ENCODE measurements at places on chromosomes 3 and 15. TPM values are rescaled to one million over a fixed set of nuclear protein-coding genes. Genes with fewer than 3 reads are reported as not detected.

Gene PLA2G4D
- total RNA-seq = not detected

DNA sequence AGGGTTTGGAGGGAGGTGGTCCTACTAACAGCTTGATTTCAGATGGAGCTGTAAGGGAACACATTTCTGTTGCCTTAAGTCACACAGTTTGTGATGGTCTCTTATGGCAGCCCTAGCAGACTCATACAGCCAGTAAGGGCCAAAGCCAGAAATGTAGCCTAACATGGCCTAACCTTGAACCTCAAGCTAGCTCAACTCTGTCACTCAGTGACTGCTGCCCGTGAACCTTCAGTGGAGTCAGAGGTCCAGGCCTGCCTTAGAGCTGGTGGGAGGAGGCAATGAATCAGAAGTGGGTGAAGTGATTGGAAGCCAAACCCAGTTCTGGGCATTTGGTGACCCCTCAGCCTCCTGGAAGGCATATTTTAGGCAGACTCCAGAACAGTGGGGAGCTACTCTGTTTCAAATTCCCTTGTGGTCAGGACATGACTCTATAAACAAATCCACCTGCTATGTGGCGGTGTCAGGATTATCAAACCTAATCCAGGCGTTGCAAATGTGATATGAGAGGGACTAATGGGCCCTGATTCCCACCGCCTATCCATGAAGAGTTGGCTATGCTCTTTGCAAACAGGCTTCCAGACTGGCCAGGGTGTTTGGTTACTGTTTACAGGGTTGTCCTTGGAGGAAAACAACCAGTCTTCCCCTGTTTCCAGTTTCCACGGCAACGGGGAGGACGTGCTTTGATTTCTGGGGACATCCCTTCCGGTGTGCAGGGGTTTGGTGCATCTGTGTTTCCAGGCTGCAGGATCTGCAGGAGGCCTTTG, 105.9 kb upstream of the AGBL1 start:
- DNase-seq = no peak

DNA sequence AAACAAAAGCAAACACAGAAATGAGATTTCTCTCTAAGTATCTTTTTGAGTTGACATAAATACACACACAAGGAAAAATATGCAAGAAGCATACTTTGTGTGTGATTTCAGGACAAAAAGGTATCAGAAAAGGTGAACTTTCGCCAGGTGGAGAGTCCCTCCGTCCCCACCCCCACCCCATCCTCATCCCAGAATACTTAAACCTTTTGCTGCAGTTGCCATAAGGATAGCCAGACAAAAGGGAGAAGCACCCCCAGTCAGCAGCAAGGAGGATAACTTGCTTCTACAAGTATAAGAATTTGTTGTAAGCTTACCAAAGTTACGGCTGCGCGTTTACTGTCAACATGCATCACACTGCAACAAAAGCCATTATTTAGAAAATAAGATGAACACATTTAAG, 10.3 kb downstream of the FOXP1 start:
- no peak for DNase-seq

Gene CCDC39
- total RNA-seq = not detected

Gene ADAMTS7
- 0.14 TPM for total RNA-seq

GRCh38 chr15:44215594-44215993, 20.5 kb upstream of the FRMD5 start:
- DNase-seq = no peak

DNA sequence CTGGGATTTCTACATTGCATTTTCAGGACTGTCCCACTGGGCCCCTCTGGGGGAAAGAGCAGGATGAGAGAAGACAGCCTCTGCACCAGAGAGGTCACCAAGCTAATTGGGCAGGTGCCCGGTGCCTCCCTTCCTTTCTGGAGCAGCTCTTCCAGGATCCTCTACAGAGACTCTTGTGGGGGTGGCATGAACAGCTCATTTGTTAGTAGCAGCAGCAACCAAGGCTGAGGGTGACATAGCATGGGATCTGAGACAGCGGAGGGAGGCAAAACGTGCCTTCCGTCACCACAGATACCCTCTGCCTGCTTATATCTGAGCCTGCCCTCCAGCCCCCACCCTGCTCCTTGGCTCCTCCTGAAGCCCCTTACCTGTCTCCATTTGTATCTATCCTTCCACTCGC, 83.1 kb upstream of the OXTR start:
- DNase-seq = no peak

GRCh38 chr3:107650788-107651187, 128.0 kb downstream of the BBX start:
- no peak for DNase-seq

GRCh38 chr3:78041486-78041885, 1001.6 kb downstream of the ROBO2 start:
- DNase-seq = no peak

GRCh38 chr3:53846851-53847155, 435 bp downstream of the IL17RB start:
- DNase-seq = no peak

GRCh38 chr15:70518201-70519003, 245.0 kb downstream of the UACA start:
- DNase-seq = peak; percentile 22

Gene ASB14
- total RNA-seq = not detected

- DNase-seq = no peak
Measured at GRCh38 chr3:129913618-129914017, 20.1 kb upstream of the TMCC1 start.

GRCh38 chr3:114329823-114330222, 36.0 kb downstream of the TIGIT start:
- no peak for DNase-seq

GRCh38 chr3:29189328-29189727, 91.5 kb upstream of the RBMS3 start:
- DNase-seq = no peak

Gene CCDC50
- total RNA-seq = 4.9 TPM

DNA sequence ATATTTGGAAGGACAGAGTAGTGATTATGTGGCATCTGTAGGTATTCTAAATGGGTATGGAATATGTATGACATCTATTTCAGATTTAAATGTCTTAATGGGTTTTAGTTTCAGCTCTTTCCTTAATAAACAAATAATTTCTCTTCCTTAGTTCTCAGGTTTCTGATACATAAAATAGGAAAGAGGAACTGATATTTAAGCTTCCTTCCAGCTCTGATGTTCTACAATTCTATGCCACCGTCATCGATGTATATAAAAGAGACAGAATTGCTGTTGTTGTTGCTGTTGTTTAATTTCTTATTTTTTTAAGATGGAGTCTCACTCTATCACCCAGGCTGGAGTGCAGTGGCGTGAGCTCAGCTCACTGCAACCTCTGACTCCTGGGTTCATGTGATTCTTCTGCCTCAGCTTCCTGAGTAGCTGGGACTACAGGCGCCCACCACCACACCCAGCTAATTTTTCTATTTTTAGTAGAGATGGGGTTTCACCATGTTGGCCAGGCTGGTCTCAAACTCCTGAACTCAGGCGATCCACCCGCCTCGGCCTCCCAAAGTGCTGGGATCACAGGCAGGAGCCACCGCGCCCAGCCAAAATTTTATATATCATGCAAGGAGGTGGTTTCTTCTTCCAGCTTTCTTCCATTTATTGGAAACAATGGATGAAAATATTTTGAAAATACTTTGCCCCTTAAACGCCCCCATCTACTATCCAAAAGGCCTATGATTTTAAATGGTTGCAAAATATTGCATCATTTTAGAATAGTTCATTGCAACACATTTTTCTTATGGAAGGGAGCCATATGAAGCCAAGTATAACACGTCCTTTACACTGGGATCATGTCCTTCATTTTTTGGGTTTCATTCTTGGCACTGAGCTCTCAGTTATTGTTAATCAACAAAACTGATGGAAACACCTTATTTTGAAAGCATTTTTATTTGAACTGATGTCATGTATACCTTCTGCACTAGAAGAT, 13.9 kb upstream of the C15orf61 start:
- no peak for DNase-seq

- no peak for DNase-seq
Measured at GRCh38 chr3:151262871-151263525, 15.3 kb downstream of the P2RY14 start.

Gene NPAP1
- total RNA-seq = not detected

GRCh38 chr3:72614394-72615074, 233.7 kb downstream of the SHQ1 start:
- no peak for DNase-seq

DNA sequence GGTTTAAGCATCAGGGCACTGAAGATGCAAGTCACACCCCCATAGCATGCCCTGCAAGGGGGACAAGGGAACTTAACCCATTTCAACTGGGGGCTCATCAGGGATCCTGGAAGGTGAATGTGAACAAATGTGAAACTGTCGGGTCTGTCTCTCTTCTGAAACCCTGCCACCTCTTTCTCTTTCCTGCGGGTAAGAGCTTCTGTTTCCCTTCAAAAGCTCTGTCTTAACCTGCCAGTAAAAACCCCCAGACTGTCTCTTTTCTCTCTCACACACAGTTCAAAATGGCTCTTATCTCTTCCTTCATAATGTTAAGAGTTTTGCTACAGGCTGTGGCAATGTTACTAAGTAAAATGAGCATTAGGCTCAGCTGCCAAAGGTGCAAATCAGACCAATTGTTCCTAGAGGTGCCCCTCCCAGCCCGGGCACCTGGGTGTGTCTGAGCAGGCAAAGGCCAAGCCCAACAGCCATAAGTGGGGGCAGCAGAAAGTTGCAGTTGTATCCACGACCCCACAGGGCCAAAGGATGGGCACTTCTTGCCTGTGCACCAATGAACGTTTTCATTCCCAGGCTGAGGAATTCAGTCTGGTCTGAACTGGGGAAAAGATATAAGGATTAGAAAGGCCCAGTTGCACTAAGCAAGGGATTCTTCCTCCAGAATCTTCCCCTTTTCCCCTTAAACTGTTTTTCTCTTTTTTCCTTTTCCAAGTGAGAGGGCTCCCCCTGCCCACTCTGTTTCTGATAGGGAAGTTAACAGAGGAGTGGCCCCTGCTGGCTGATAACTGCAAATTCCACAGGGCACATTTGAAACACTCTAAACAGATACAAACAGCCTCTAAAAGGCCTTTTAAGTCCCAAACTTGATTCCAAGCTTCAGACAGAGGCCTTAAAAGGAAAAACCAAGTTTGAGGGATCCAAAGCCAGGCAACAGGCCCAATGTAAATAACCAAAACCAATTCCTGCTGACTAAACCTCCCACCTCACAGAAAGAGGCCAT, 113.8 kb upstream of the EPHA6 start:
- no peak for DNase-seq

DNA sequence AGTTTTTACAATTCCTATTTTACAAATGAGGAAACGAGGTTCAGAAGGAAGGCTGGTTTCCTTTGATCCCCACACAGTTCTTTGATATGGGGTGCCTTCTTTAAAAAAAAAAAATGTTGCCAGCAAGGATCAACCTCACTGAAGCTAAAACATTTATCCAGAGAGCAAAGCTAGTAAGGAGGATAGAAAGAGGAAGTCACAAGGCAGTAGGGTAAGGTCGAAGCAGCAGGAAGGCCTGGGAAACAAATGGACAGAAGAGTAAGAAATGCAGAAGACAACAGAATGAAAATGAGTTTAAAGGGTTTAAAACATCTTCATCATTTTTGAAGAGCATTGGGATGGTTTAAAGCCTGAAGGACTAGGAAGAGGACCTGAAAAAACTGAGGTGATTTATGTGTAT, 30.6 kb upstream of the CP start:
- no peak for DNase-seq

DNA sequence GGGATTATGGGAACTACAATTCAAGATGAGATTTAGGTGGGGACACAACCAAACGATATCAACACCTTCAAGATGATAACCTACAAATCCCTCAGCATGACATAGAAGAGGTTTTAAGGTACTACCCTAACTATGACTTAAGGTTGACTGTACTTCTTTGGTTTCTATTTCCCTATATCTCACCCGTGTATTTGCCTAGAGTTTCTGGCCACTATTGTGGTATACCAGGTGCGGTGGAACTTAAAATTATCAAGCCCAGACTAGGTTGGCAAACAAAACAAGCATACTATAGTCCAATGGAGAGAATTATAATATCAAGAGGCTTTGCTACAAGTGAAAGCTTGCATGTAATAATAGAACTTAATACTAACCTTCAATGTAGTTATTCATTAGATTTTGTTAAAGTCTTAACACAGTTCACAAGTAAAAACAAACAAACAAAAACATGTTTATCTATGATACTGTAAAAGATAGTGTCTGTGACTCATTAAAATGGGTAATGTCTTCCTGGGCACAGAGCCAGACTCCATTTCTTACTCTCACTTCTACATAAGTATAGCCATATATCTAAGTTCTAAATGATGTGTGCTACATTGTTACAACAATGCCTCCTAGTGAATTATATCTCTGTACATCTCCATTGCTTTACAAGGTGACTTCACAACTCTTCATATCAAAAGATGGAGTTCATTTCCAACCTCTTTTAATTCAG, 479.1 kb downstream of the ZBBX start:
- no peak for DNase-seq

GRCh38 chr3:52971895-52972294, 74.0 kb downstream of the SFMBT1 start:
- no peak for DNase-seq

DNA sequence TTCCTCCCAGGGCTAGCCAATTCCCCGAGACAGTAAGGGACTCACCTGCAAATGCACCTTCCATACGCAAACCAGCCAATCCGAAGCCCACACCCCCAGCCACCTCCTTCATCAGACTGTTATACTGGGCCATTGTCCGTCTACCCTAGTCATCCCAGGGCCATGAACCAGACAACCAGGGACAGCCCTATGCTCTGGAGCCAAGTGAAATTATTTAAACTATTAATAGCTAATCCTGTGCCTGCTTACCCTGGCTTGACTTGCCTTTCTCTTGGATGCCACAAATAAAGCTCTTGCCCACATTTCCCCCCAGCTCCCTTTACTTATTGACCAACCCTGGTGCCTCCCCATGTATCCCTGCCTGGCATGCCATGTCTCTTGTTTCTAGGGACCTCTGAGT, 4.0 kb upstream of the CHRNB4 start:
- no peak for DNase-seq

GRCh38 chr3:53703630-53704362, 142.4 kb downstream of the CHDH start:
- no peak for DNase-seq

DNA sequence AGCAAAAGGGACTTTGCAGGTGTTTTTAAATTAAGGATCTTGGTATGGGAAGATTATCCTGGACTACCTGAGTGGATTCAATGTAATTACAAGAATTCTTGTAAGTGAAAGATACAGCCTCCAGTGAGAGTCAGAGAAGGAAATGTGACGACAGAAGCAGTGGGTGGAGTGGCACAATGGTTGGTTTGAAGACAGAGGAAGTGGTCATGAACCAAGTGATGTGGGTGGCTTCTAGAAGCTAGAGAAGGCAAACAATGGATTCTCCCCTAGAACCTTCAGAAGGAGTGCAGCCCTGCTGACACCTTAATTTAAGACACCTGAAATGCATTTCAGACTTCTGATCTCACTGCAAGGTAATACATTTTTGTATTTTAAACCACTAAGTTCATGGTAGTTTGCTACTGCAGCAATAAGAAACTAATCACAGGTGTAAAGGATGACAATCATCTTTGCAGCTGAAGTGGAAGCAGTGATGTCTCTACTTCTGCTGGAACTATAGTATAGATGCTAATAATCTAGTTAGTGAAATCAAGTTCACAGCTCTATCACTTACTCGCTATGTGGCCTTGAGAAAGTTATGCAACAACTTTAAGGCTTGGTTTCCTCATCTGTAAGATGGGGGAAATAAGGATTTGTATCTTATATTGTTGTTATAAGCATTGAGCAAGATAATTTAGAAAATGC, 403.4 kb upstream of the SUCLG2 start:
- peak; percentile 55 for DNase-seq

GRCh38 chr3:10911350-10912002, 81.1 kb upstream of the SLC6A1 start:
- no peak for DNase-seq

GRCh38 chr3:23741036-23741706, 64.6 kb upstream of the UBE2E1 start:
- DNase-seq = no peak
